ENCODE measurements at places on chromosomes 11 and 22.

DNA sequence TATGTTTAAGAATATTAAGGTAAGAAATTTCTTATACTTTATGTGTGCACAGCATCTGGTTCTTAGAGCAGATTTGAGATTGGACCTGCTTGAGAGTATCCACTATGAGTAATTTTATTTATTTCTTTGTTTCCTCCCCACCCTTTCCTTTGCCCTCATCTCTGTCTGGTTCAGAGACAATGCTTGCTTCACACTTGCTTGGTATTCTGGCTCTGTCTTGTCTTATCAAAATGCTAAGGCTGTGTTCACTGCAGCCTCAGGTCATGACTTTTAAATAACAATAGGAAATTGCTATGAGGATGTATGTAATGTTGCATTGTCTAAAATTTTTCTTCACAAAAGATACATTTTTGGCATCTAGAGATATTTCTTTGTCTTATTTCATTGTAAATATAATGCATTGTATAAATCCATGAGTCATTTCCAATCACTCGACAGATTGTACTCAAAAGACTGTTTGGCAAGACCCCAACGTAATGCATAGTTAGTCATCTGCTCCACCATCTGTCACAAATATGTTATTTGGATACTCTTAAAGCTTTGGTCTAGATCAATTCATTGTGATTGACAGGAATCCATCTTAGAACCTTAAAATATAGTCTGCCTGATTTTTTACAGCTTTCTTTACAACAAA lies 395.7 kb downstream of the AASDHPPT start:
- no peak for DNase-seq

DNA sequence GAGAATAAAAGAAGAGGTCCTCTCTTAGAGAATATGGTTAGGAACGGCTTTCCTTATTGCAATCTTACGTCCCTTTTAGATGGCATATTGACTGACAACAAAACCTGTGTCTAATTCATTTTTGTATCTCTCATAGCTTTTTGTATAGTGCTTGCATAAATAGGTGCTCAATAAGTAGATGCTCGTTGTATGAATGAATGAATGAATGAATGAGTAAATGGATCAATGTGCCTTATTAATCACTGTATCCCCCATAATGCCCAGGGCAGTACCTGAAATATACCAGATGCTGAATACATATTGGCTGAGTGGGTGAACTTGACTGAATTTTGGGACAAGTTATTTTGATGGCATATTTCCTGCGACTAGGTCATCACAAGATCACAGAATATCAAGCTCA lies 97.9 kb downstream of the SERGEF start:
- DNase-seq = no peak

GRCh38 chr11:62892077-62892922 lies 11.6 kb downstream of the SLC3A2 start:
- DNase-seq = no peak

DNA sequence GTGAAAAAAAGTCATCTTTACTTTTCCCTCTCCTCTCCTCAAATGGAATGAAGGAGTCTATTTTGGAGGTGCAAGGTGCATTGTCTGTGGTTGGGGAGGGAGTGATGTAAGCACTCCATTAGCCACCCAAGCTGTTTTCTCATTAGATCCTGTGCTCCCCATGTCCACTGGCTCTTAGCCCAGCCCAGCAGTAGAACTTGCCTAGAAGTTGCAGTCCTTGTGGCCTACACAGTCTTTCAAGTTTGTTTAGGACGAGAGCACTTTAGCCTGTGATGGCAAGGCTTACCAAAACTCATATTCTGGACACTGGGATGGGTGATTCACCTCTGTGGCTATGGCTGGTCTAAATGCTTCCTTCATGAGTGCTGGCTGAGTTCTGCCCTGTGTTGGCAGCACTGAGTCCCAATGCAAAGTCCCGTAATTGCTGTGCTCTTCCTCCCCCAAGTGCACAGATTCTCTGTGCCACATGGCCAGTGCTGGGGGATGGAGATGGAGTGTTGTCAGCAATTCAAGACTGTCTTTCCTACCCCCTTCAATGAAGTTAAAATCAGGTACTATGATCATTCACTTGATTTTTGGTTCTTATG lies 15.8 kb downstream of the SLC22A25 start:
- no peak for DNase-seq

- no peak for DNase-seq
These were observed 13.7 kb downstream of the EHD1 start for GRCh38 chr11:64864473-64865285.

DNA sequence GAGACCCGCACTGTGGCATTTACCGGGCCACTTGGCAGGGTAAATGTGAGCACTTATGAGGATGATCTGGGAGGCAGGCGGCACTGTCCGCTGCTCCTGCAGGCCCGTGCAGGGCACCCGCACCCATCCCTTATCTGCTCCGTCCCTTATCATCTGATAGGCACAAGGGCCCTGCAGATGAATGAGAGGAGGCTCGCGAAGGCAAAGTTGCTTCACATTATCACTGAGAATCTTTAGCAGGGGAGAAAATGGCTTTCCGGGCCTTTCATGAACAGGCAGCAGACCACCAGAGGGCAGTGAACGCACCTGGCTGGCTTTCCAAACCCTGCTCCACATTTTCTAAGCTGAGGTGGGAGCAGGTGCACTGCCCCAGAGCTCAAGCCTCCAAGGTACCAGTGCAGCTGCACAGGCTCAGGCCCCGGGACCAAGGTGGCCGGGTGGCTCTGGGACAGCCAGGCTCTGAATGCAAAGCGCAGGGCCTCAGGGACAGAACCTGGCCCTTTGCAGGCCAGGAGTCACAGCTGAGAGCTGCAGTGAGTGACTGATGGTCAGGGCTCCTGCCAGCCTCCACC lies 165.6 kb downstream of the SHANK2 start:
- peak; percentile 90 for DNase-seq

- DNase-seq = peak; percentile 43
These were observed at the start of gene GRK2 for GRCh38 chr11:67266449-67267187. GRK2 (plus strand) TSS chr11:67266473; CDS start chr11:67266700, 227 bp downstream.

- no peak for DNase-seq
These were observed 1.6 kb downstream of the FGF19 start for GRCh38 chr11:69702239-69702691.

DNA sequence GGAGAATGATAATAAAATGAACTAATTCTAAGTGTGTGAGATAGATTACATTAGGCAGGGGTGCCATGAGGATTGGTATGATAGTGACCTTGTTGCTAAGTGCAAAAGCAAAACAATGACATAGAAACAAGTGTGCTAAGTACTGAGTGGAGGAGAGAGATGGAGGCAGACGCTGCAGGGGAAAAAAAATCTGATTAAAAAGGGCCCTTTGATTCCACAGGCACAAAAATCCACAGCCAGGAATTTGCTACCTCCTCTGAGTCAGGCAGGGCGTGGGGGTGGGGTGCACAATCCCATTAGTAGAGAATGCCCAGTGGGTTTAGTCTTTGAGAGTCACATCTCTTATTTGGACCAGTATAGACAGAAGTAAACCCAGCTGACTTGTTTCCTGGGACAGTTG lies at the start of gene CNTF:
TSS of gene CNTF (plus strand) at position 322 of the 400 bp plus-strand sequence. CDS start 88 bp downstream, outside the sequence.
- no peak for DNase-seq

- DNase-seq = no peak
These were observed 28.8 kb downstream of the FAT3 start for GRCh38 chr11:92253421-92253820.

DNA sequence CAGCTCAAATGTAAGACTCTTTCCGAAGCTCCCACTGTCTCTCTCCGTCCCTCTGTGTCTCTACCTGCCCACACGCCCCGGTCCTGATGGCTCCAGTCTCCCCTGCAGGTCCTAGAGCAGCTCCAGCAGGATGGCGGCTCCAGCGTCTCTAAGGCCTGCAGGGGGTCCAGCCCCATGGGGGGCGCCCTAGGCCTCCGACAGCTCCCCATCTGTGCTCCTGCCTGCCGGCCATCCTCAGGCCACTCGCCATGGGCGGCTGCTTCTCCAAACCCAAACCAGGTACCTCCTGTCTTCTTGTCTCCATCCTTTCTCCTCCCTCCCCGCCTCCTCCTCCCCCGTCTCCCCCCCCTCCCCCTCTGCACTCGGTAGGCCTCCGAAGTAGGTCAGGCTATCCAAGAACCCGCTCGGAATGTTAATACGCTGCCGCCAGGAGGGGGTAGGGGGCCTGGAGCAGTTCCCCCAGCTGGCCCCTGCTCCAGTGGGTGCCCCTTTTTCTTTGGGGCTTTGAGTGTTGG lies 699 bp downstream of the AIFM3 start:
- no peak for DNase-seq

DNA sequence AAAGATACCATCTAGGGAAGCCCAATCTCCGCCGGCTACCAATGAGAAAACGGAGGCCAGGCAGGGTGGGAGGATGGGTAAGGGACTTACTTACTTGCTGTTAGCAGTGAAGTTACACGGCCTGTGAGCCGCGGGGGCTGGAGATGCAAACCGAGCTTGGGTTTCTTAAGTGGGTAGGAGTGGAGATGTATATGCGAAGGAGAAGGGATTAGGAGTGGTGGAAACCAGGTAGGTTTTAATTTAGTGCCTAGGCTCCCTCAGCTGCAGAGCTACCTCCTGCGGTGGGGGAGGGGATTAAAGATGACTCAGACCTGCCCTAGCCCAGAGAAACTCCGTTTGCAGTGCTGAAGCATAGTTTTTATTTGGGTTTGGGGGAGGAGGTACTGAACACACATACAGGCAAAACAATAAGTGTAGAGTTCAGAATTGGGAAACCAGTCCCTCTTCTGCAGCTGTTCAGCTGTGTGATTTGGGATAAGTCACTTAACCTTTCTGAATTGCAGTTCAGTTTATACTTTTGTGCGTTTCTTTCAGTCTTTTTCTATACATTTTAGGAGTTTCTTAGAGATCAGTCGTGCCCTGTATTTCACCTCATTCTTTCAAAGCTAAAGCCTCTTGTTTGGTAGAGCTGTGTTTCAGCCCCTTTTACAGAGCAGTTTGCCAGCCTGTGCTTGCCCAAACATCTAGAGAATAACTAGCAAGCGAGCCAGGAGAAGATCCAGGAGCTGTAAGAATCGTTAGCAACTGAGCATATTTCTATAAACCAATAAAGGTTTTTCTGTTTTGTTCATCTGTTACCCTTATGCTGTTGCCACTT lies 596 bp upstream of the TNRC6B start:
- DNase-seq = peak; percentile 51

DNA sequence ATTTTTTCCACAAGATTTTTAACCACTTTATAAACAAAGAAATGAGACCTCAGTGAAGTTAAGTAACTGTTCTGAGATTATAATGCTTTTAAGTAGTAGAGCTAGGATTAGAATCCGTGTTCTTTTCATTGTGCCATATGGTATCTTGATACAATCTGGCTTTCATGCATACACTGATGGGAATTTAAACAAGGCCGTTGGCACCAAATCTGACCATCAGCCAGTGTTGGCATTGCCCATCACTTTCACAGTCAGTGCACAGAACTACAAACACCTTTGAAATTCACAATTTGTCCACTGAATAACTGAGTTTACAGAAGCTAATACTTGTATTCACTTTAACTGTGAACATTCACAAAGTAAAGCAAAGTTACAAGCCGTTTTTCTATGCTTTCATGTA lies 1228.0 kb downstream of the TBC1D22A start:
- no peak for DNase-seq

- no peak for DNase-seq
These were observed 177.1 kb downstream of the LRRC4C start for GRCh38 chr11:41282395-41282794.

DNA sequence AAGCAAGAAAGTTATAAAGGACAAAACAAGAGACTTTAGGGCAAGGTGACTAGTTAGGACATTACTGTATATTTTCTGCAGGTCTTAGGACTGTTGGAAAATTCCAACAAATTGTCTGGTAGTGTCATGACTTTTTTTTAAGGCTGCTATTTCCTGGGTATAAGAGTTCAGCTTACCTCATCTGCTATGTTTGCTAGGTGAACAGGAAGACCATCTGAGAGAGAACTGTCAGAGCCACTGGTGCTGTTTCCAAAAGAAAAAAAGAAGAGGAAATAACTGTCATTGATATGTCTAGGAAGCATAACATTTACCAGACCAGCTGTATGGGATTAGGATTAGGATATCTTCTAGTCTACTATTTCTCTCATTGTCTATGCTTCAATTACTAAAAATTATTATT lies 26.3 kb upstream of the MTCH2 start:
- no peak for DNase-seq

- no peak for DNase-seq
These were observed 8.7 kb upstream of the HIPK3 start for GRCh38 chr11:33248416-33248971.

DNA sequence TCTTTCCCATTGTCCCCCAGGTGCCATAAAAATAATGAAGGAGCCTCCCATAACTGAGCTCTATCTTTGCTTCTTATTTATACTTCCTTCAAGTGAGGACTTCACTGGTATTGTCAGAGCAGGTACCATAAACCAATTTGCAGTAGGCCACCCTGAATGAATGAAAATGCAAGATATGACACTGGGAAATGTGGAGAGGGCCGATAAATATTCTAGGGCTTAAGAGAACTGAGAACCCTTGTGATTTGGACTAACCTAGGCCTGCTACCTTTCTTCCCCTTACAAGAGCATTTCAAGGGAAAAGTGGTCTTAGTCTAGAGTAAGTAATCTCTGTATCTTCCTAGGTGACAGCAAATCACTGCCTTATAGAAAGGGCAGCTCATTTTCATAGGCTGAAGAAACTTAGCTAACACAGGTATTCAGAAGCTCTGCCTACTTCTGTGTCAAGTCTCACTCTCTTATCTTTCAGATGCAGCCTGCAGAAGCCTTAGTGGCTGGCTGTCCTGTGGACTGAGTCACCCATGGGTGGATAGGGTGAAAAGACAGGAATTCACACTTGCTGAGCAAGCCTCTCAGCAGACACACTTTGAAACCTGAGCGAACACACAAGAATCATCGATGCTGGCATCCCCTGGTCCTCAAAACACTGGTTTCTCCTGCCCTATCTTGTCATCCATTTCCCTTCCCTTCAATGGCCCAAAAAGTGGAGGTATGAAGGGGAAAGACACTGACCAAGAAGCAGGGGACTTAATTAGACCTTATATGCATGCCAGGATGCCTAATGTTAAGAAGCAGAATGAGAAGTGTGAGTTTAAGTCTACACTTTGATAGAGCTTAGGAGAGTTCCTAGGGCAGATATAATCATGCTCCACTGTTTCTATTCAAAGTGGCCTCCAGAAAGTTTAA lies 15.2 kb downstream of the NRIP3 start:
- no peak for DNase-seq

DNA sequence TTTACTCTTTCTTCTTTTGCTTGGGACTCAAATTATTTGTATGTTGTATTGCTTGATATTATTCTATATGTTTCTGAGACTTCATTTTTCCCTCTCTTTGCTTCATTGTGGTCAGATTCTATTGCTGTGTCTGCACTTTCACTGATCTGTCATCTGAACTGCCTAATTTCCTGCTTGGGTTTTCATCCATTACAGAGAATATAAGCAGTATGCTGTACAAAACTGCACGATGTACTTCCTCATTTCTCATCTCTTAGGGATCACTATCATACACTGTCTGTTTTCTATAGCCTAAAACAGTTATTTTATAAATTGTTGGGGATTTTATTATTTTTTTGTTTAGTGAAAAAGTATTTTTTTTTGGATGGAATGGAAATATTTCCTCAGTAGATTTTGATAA lies 736.7 kb upstream of the ANO5 start:
- DNase-seq = no peak
